ENCODE measurements at places on chromosomes 5 and 9.

- DNase-seq, result no peak
Measured at GRCh38 chr5:154334406-154335064, 111.3 kb upstream of the SAP30L start.

DNA sequence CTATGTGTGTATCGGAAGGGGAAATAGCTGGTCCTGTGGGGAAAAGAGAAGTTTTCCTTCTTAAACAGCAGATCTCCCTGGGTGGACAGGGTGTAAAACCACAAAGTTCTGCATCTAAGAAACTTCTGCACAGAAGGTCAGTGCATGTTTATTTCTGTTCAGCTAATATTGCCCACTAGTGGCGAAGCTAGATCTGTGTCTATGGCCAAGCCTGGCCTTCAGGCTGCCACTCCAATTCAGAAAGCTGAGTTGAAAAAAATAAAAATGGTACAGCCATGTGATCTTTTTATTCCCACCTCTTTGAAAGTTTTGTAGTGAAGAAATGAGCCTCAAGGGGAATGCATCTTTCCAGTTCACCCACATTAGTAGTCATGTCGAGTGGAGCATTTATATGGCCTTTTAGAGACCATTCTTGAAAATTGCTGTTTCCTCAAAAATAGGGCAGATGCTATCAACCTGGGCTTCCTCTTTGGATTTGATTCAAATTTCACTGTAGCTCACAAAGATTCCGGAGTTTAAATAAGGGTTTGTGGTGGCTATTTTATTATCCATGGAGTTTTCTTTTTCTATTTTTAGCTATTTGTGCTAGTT, 488.0 kb downstream of the PRELID2 start:
- no peak for DNase-seq

DNA sequence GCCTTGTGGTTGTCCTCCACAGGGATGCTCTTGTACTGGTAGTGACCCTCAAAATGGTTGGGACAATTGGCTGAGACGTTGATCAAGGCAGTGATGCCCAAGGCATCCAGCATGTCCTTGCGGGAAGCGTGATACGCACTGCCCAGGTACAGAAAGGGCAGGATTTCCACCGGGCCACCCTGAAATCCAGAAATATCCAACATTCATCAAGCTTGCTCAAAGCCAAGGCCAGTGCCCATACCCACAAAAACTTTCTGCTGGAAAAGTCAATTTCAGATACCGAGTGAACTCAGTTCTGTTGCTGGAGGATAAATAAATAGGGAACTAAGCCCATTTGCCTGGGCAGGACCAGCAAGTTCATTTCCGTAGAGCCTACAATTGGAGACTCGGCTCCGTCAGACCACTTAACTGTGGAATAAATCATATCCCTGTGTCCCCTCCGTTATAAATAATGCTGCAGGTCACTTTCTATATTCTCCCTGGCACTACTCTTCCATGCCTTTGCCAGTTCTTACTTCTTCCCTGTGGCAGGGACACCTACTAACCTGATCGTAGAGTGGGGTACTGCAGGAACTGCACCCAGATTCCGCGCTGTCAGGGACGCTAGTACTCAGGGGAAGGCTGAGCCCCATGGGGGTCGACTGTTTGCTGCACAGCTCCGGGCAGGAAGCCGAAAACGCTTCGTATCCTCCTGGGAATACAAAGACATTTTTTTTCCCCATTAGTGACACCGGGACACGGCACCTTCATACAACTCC, 1.2 kb downstream of the DUSP1 start:
- DNase-seq, result no peak

DNA sequence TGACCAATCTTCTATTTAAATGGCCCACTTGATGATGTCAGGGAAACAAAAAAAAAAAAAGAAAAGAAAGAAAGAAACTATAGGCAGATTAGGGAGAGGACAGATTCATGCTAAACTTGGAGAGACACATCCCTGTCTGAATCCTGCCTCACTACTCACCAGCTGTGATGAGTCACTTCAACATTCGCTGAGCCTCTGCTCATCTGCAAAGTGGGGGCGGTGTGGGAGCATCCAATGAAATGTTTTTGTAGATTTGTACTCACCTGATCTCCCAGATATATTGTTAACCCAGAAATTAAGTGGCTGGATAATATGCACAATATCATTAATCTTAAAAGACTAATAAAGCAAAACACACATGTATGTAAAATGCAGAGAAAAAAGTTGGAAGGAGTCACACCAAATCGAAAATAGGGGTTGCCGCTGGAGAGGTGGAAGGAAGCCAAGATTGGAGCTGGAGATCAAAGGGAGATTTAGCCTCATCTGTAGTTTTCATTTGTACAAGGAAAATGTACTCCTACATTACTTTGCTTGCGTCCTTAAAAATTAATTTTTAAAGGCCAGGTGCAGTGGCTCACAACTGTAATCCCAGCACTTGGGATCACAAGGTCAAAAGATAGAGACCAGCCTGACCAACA, 17.0 kb upstream of the ERGIC1 start:
- no peak for DNase-seq

GRCh38 chr5:150353032-150353675, 4.3 kb upstream of the TCOF1 start:
- DNase-seq, result no peak

DNA sequence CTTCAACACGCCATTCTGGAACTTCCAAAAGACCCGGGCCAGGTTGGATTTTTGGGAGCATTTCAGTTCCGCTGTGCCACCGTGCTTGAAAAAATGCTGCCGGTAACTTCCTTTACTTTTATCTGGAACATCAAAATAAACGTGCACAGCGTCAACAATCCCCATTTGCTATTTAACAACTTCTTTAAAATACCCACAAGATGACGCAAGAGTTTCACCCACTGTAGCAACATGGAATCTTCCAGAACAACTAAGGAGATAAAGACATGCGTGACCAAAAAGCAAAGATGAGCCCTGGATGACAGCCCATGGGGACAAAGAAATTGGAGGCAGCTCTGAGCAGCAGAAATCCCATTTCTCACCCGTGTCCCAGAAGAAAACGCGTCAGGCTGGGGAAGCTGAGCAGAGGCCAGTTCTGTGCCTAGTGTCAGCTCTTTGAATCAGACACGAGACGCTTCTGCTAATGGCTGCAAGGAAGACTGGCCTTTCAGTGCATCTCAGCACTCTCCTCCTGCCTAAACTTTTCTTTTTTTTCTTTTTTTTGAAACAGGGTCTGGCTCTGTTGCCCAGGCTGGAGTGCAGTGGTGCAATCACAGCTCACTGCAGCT, 61.3 kb downstream of the SECISBP2 start:
- DNase-seq, result no peak

GRCh38 chr5:149793256-149793550, 63.1 kb downstream of the PPARGC1B start:
- no peak for DNase-seq

- no peak for DNase-seq
Measured at GRCh38 chr9:27413511-27414219, 110.4 kb upstream of the IFNK start.

- DNase-seq, result no peak
Measured at GRCh38 chr9:121185178-121185745, 16.4 kb downstream of the RAB14 start.

GRCh38 chr5:157342822-157343402, 77.0 kb downstream of the CYFIP2 start:
- DNase-seq, result no peak

GRCh38 chr9:71326360-71326759, 204.9 kb upstream of the TRPM3 start:
- no peak for DNase-seq

DNA sequence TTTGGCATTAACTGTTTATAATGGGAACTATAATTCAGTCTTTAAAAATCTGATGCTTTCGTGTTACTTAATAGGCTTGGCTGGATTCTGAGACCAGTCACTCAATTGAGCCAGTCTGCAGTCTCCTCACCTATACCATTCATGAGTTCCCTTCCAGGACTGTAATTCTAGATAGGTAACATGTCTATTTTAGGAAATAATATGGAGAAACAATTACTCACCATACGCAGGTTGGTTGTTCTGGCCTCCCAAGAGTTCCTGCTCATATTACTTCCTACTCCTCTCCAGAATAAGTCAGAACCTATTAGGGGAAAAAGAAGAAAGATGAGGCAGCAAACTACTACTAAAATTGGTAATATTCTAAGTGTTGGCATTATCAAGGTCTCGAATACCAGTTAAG, 4.5 kb upstream of the IARS1 start:
- DNase-seq, result no peak

DNA sequence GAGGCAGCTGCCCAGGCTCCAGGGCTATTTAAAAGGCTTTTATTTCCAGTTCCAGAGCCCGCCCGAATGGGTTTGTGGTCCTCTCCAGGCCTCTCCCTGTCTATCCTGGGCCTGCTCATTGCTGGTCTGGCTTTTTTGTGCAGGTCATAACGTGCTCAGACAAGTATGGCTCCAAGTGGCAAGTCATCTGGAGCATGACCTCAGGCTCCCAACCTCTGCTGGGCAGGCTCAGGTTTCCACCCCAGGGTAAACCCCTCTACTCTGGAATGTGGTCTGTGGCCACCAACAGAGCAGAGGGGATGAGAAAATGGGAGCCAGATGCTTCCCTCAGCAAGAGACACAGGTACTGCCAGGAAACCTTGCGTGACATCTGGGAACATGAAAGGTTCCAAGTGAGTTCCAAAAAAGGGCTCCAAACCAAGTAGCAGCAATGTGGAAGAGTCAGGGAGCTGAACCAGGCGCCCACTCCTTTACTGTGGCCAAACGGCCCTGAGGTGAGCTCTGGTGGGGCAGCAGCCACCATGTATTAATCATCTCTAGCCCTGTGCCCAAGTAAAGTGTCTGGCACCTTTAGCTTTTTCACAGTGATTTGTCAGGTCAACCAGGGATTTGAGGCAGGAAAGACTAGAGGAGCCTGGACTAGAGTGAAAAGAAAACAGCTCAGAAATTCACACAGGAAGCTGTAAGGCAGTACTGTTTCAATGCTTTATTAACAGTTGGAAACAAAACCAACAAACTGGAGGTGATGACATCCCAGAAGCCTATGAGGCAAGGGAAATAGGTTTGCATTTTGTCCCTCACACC, 25.7 kb downstream of the PCDHGC5 start:
- DNase-seq, result no peak

- DNase-seq, result no peak
Measured at GRCh38 chr5:175778951-175779503, 92.4 kb upstream of the CPLX2 start.

DNA sequence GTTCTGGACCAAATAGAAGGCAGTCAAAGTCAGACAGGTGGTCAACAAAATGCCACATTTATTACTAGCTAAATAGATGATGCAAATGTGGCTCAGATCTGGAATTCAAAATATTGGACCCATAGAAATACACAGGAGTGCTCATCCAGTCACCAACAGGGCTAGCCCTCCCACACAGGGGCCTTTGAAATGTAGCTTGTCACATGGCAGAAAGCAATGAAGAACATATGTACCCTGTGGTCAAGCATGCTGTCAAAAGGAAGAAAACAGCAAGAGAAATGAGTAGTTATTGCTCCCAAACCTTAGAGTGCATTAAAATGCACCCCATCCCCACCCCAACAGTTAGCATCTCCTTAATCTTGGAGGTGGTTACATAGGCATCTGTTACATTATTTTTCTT, 20.9 kb upstream of the CCDC112 start:
- DNase-seq, result no peak

DNA sequence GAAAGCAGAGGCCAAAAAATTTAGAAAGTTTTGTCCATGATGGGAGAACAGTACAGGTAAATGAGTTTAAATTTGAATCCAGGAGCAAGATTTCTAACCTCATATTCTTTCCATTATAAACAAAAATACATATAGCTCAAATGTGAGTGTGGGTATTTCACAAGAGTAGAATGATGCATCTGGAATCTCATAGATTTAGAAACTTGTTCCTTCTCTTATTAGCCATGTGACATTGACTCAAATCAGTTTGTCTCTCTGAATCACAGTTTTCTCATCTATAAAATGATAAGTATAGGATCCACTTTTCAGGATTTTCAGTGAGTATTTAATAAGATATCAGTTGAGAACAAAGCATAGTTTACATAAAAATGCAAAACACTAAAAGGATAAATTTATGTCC, 436.3 kb upstream of the PAPPA start:
- no peak for DNase-seq

- no peak for DNase-seq
Measured at GRCh38 chr5:133265720-133266526, 214.1 kb downstream of the HSPA4 start.

GRCh38 chr5:96439477-96440184, 6.6 kb upstream of the PCSK1 start:
- DNase-seq, result no peak

DNA sequence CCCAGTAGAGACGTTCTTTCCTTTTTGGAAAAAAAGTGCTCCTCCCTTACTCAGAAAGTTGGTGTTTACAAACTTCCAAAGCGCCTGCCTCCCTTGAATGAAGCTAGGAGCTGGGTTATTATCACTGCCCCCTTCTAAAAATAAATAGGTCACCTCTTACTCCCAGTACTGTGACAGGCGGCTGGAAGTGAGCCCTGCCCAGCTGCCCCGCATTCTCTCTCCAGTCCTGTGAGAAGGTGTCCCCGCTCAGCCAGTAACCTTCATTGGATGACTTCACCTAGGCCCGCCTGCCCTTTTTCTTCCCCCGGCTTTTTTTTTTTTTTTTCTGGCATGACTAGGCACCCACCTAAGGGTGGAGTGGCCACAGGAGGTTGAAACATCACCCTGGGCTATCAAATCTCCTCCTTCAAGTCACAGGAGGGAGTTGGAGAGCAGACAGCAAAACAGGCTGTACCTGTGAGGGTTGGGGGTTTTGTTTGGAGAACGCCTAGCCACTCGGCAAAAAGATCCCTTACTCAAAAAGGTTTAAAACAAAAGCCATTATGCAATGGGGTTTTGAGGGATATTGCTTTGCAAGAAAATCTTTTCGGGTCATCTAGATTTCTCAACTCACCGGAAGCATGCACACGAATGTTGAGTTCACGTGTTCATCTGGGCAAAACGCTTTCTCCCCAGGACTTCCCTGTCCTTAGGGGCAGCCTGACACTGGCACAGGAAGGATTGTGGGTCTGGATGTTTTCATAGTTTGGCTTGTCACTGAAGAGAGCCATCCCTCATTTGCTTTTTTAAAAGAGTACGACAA, 43.3 kb upstream of the ZNF622 start:
- no peak for DNase-seq

DNA sequence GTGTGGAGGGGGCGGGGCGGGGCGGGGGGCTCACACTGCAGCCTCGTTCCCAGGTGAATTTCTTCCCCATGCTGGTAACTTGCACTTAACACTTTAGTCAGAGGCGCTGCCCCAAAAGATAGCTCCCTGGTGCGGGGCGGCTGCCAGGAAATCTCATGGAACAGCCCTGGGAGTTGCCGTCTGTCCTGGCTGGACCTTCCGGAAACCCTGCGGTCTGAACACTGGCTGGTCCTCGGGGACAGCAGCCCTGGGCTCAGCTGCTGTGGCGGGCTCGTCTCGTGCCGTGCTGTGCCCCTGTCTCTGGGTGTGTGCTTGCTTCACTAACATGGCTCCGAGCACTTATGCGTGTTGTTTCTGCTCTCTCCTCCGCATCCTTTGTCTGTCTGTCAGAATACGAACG, 25.8 kb downstream of the PTGES2 start:
- DNase-seq, result no peak

DNA sequence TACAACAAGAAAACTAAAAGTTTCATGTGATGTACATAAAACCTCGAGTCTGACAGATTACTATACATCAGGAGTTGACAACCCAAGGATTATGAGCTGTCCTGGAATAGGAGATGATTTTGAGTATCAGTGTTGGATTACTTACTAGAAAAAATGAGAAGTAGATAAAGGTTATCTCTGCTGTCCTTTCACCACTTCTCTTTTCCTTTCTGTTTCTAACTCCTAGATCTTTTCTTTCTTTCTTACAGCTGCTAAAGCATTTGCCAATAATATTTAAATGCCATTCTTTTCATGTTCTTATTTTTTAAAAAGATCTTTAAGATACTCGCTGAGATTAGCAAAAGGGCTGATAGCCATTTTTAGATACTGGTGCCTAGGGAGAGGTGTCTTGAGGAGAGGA, 14.8 kb downstream of the RBM27 start:
- no peak for DNase-seq

Data from fibroblast of skin of left biceps (primary cell).